Stimulated activated CD8-positive, alpha-beta memory T cell treated with anti-CD3 and anti-CD28 coated beads, Interleukin-2, amount 100 ng/mL, for 1 hour (primary cell): ENCODE measurements at places on chromosomes 1 and 21.

- DNase-seq = no peak
Observed at GRCh38 chr1:6048179-6048867, 2.6 kb downstream of the KCNAB2 start.

DNA sequence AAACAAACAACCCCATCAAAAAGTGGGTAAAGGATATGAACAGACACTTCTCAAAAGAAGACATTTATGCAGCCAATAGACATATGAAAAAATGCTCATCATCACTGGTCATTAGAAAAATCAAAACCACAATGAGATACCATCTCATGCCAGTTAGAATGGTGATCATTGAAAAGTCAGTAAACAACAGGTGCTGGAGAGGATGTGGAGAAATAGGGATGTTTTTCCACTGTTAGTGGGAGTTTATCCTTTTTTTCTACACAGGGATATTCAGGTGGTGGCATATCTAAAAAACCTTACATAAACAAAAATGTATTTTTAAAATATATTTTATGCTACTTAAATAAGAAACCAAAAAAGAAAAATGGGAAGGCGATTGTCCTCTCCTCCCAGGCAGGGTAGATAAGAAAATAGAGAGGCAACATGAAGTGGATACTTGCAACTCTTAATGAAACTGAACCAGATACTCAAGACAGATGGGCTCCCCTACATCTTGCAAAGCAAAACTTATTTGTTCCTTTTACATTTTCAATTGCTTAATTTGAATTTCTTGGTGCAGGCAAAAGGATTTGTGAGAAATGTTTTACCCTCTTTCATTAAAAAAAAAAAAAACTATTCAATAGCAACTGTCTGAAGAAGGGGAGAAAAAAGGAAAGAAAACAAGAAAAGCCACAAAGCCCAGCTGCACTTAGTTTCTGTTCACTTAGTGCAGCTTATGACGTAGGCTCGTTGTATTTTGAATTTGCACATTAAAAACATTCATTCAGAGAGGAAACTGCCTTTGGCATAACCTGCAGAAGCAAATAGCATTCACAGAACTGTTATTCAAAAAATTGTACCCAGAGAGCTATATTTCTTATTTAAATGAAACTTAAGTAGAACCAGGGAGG is 36.9 kb upstream of the RGS1 start:
- DNase-seq = no peak

DNA sequence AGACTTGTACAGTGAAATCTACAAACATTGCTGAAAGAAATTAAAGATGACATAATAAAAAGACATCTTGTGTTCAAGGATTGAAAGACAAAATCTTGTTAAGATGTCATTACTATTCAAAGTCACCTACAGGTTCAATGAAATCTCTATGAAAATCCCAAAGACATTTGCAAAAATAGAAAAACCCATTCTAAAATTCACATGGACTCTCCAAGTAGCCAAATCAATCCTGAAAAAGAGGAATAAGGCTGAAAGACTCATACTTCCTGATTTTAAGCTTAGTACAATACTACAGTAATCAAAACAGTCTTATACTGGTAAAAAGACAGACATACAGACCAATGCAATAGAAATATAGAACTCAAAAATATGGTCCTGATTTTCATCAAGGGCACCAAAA is 78.6 kb downstream of the PCSK9 start:
- DNase-seq = no peak

DNA sequence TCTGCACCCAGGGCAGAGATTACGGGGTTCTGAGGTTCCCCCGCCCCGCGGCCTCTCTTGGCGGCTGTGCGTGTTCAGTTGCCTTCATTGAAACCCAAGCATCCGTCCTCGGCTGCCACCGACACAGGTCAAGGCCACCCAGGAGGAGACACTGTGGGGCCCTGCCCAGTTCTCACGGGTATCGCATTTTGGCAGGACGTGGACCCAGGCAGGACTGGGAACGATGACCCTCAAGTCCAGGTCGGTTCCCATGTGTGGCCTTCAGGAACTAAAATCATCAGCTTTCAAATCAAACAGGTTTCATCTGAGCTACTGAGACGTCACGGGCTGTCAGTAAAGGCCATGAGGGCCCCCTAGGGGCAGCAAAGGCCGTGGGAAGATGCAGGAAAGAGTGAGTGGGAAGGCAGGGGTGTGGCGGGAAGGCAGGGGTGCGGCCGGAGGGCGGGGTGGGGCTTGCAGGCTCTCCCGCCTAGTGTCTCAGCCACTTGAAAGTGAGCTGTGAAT is 7.0 kb upstream of the C1orf174 start:
- DNase-seq = no peak

GRCh38 chr21:29219165-29219770 is 79.5 kb upstream of the BACH1 start:
- no peak for DNase-seq
